ENCODE measurements at places on chromosomes 2 and 18. TPM values are rescaled to one million over a fixed set of nuclear protein-coding genes. Genes with fewer than 3 reads are reported as not detected.

DSG4 gene
- not detected for total RNA-seq

G6PC2 gene
- not detected for total RNA-seq

DNA sequence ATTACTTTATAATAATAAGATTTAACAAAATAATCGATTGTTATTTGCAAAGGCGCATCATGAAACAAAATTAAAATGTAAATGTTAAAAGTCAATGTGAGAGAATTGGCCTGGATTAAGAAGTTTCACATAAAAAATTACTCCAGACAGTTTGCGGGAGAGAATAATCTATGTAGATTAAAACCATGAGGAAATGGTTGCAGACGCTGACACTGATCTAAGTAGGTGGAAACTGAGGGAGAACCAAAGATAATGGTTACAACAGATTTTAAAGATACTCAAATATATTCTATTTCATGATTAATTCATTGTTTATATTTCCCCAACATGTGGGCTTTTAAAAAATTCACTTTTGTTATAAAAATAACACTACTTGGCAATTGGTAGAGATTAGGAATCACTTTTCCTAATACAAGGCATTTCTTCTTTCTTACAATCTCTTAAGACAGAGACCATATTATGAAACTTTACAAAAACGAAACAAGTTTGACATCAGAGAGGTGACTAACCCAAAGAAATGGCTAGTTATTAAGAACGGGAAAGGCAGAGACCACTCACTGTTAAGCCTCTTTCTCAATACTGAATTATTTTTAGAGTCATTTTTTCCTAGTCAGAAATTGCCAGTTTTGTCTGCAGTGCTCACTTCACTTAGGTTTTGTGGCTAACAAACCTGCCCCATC is 1.6 kb downstream of the KANSL1L start:
- peak; percentile 48 for DNase-seq

DNA sequence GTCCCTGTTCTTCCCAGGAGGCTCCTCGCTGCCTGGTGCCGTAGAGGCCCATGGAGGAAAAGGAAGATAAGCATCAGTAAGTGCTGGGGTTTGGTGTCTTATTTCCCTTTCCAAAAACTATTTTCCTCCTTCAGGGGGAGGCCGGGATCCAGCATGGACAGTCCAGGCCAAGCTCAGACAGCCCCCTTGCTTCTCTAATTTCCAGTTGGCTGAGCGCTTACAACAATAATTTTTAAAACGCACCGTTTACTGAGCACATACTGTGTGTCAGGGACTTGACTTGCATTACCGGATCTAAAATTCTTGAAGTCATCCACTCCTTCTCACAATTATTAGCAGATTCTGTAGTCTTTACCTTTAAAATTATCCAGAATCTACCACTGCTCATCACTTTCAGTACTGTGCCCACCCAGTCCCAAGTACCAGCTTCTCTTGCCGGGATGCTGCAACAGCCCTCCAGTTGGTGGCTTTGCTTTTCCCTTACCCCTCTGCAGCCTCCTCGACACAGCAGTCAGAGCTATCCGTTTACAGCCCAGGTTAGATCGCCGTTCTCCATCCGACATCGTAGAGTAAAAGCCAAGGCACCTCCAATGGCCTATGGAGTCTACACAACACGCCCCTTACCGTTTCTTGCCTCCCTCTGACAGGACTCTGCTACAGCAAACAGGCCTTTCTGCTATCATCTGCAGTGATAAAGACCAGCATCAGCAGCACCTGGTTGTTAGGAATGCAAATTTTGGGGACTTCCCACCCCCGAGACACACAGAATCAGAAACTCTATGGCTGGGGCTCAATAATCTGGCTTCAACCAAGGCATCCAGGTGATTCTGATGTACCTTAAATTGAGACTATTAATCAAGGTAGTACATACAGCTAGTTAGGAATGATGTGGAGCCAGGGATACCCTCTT is 75.2 kb upstream of the TSPYL6 start:
- DNase-seq = no peak

DNA sequence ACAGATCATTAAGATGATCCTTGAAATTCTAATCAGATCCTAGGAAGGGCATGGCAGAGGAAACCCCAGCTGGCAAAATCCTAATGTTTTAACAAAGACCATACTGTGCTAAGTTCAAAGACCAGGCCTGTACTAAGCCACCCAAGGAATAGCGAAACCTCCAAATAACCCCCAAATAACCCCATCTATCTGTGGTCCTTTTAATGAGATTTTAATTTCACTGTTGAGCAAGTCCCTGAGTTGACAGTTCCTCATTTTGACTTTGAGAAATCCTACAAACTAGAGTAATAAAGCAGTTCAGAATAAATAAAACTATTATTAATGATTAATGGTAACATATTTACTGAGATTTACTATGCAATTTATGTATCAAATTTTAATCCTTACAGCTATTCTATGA is 259.8 kb downstream of the STK39 start:
- no peak for DNase-seq
